ENCODE measurements at places on chromosomes 4 and X.

DNA sequence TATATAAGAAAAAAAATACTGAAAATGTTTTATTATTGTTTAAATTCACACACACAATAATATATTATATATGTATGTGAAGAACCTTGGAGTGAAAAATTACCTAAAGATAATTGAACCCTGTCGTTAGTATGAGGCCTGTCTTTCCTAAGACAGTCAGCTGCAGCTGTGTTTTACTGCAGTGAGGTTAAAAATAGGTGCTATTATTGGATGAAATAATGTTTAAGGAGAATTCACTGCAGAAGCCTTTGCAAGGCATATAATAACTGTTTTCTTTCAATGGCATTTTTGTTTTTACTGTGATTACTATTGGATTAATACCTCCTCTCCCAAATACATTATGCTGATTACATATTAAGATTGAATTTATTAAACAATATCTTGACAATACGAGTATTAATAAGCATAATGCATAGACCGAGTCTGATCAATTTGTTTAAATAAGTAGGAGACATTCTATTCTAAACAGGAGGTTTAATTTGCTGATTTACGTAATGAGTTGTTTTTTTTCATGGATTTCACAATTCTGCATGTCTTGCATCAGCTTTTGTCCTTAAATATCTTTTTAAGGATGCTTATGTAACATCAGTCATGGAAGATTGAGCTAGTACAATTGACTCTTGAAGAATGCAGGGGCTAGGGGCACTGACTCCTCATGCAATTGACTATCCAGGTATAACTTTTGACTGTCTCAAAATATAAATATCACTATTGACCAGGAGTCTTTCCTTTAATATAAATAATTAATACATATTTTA is 1181.1 kb upstream of the PCDH7 start:
- DNase-seq: no peak

- no peak for DNase-seq
Observed at GRCh38 chr4:171919314-171919713, 106.1 kb downstream of the GALNTL6 start.

DNA sequence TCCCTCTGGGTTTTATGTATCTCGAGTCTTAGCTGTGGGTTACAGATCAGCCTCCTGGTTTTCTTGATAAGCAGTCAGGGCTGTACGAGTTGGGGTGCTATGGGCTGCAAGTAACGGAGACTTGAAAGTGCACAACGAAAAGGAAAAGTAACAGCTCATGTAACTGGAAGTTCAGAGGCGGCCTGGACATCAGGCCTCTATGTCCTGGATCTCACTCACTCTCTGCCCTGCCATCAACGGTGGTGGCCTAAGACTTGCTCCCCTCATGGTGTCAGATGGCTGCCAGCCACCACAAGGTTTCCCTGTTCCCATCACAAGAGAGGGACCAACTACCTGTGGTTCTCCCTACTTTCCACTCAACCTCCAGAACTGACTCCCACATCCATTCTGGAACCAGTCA is 4.8 kb downstream of the PPP2R2C start:
- DNase-seq: no peak

DNA sequence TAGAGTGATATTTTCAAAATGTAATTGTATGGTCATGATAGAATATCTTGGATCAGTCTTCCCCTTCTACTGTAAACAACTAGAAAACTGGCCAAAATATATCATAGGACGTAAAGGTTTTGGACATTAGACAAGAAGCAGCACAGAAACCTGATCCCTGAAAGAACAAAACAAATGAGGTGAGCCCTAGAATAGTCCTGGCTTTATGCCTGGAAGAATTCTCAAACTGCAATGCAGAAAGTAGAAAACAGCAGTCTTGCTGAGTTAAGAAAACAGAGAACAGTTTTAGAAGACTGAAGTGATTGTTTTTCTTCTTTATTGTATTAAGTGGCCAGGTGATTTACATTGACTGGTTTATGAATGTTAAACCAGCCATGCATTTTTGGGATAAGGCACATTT is 19.5 kb downstream of the NSUN7 start:
- DNase-seq: no peak

DNA sequence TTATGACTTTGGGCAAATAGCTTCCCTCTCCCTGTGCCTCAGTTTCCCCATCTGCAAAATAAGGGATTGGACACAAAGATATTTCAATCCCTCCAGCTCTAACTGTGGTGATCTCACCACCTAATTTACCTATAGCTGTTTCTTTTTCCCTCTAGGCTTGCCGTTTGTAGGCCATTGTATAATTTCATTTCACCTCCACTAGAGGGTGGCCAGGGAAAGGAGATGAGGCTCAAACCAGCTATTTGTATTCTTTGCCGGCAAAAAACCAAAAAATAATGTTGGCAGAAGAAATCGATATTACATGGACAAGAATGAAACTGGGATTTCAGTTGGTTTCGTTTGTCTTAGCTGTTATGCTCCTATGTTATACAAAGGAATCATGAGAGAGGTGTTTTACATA is 36.1 kb upstream of the DOCK11 start:
- DNase-seq: peak; percentile 20

DNA sequence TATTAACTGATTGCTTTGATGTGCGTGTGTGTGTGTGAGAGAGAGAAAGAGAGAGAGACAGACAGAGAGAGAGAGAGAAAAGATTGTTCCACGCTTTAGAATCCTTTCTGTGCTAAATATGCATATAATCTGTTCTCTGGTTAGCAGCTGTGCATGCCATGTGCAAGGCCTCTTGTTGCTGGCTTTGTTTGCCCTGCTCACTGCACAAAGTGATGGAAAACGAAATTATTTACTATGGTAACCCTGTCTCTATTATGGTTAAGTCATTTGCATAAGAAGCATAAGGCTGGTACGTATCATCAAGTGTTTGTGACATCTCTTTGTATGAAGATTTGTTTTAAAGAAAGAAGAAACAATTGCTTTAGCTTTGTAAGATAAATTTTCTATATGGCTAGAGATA is 190.2 kb upstream of the POF1B start:
- no peak for DNase-seq

GRCh38 chrX:81489987-81490386 is 288.1 kb downstream of the SH3BGRL start:
- peak; percentile 18 for DNase-seq

Data from globus pallidus (tissue), 1 donor.